ENCODE measurements at places on chromosomes 12 and 14. TPM values are rescaled to one million over a fixed set of nuclear protein-coding genes. Genes with fewer than 3 reads are reported as not detected.

GRCh38 chr12:11085419-11085818 is 6.7 kb downstream of the TAS2R43 start:
- peak overlapping the region; percentile 34 for H3K27ac ChIP-seq
- no peak for DNase-seq
- peaks cover 13% of the 10 kb centered on the region for H3K36me3 ChIP-seq
- no peak overlapping the region for H3K4me3 ChIP-seq
- peaks cover 7% of the 10 kb centered on the region for H3K4me1 ChIP-seq

GRCh38 chr12:24462946-24463345 is 486.0 kb downstream of the BCAT1 start:
- H3K4me1 ChIP-seq, result no peaks in the 10 kb centered on the region
- DNase-seq, result no peak
- peaks cover 3% of the 10 kb centered on the region for H3K27me3 ChIP-seq
- H3K36me3 ChIP-seq, result no peaks in the 10 kb centered on the region
- H3K27ac ChIP-seq, result no peak overlapping the region

DNA sequence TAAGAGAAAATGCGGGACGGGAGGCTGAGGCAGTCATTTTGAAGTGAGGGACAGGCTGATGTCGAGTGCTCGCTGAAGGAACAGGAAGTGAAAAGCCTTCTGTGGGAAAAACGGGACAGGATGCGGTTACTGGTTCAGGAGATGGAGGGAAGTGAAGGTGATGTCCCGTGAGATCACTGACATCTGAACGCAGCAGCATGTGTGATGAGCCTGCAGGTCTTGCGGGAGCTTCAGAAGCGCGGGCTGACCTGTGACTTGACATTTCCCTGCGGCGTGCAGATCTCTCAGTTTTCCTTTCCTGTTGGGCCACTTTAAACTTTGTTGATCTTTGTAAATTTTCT is 77.8 kb downstream of the DDX51 start:
- H3K4me1 ChIP-seq, result peaks cover 18% of the 10 kb centered on the region
- no peaks in the 10 kb centered on the region for H3K27me3 ChIP-seq
- H3K36me3 ChIP-seq, result peaks cover 46% of the 10 kb centered on the region
- peak overlapping the region; percentile 71 for H3K27ac ChIP-seq
- H3K4me3 ChIP-seq, result peak overlapping the region; percentile 73
- DNase-seq, result peak; percentile 44

- H3K4me1 ChIP-seq, result peaks cover 72% of the 10 kb centered on the region
- H3K4me3 ChIP-seq, result peak overlapping the region; percentile 41
- H3K27ac ChIP-seq, result peak overlapping the region; percentile 78
- H3K36me3 ChIP-seq, result peaks cover 30% of the 10 kb centered on the region
Observed at GRCh38 chr14:24313913-24314312, 2.6 kb downstream of the LTB4R start.

Gene KRT77
- not detected for total RNA-seq

DNA sequence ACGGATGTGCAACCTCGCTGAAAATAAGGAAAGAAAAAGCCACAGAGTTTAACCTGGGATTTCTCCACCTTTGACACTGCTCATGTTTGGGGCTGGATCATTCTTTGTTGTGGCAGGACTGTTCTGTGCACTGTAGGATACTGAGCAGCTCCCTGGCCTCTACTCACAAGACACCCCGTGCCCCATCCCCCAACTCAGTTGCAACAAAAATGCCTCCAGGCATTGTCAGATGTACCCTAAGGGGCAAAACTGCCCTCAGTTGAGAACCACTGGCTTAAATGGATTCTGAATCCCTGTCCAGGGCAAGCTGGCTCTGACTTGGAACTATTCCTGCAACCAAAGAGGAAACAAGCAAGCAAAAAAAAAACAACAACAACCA is 2.1 kb downstream of the GLTP start:
- H3K4me3 ChIP-seq, result peak overlapping the region; percentile 95
- peaks cover 2% of the 10 kb centered on the region for H3K27me3 ChIP-seq
- H3K36me3 ChIP-seq, result no peaks in the 10 kb centered on the region
- H3K27ac ChIP-seq, result no peak overlapping the region
- peaks cover 33% of the 10 kb centered on the region for H3K4me1 ChIP-seq

- no peak overlapping the region for H3K27ac ChIP-seq
- H3K36me3 ChIP-seq, result peaks cover 7% of the 10 kb centered on the region
- no peak overlapping the region for H3K4me3 ChIP-seq
- peaks cover 14% of the 10 kb centered on the region for H3K4me1 ChIP-seq
- DNase-seq, result no peak
- H3K27me3 ChIP-seq, result no peaks in the 10 kb centered on the region
Observed at GRCh38 chr12:4353785-4354208, 25.7 kb downstream of the FGF23 start.

DNA sequence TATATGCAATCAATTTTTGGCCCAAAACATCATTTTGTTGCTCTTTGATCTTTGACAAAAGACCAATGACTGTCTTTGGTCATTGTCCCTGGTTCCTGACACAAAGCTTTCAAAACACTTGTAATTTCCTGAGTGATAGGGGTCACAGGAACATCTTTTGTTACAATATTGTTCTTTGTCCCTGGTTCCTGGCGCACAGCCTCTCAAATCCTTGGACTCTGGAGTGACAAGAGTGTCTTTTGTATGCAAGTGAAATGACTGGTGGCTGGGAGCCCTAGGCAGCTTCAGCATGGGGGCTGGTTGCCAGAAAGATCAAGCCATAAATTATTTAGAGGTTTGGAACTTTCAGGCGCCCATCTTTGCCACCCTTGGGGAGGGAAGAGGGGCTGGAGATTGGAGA is 53.9 kb downstream of the DNAH10 start:
- H3K27ac ChIP-seq, result no peak overlapping the region
- no peaks in the 10 kb centered on the region for H3K36me3 ChIP-seq
- H3K4me3 ChIP-seq, result no peak overlapping the region
- DNase-seq, result no peak

- H3K36me3 ChIP-seq, result no peaks in the 10 kb centered on the region
- H3K27me3 ChIP-seq, result peaks cover 51% of the 10 kb centered on the region
- no peaks in the 10 kb centered on the region for H3K4me1 ChIP-seq
- no peak for DNase-seq
- H3K4me3 ChIP-seq, result no peak overlapping the region
Observed at GRCh38 chr12:95784915-95785314, 5.6 kb downstream of the NTN4 start.

DNA sequence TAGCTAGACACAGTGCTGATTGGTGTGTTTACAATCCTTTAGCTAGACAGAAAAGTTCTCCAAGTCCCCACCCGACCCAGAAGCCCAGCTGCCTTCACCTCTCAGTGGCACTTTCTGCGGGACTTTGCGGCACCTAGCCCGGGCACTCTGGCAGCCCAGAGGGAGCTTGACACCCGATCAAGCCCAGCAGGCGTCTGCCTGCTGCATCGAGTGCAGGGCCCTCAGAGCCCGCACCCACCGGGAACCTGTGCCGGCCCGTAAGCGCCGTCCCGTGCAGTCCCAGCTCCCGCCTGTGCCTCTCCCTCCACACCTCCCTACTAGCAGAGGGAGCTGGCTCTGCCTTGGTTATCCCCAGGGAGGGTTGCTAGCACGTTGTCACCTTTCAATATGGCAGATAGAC is 631.0 kb upstream of the STXBP6 start:
- no peaks in the 10 kb centered on the region for H3K36me3 ChIP-seq
- no peak for DNase-seq
- no peak overlapping the region for H3K4me3 ChIP-seq

- H3K36me3 ChIP-seq, result no peaks in the 10 kb centered on the region
- H3K4me3 ChIP-seq, result no peak overlapping the region
- H3K27me3 ChIP-seq, result no peaks in the 10 kb centered on the region
- no peak for DNase-seq
- no peak overlapping the region for H3K27ac ChIP-seq
Observed at GRCh38 chr14:79306546-79306945, 904.8 kb downstream of the DIO2 start.

Gene RPL10L
- not detected for total RNA-seq

- no peak overlapping the region for H3K4me3 ChIP-seq
- no peak for DNase-seq
- peaks cover 18% of the 10 kb centered on the region for H3K27me3 ChIP-seq
- H3K36me3 ChIP-seq, result no peaks in the 10 kb centered on the region
- peaks cover 12% of the 10 kb centered on the region for H3K4me1 ChIP-seq
Observed at GRCh38 chr14:54767139-54767431, 135.5 kb downstream of the GCH1 start.

GRCh38 chr12:57726151-57726883 is 12.2 kb downstream of the AGAP2 start:
- no peaks in the 10 kb centered on the region for H3K27me3 ChIP-seq

Gene MMP14
- total RNA-seq, result 1.5 TPM

DNA sequence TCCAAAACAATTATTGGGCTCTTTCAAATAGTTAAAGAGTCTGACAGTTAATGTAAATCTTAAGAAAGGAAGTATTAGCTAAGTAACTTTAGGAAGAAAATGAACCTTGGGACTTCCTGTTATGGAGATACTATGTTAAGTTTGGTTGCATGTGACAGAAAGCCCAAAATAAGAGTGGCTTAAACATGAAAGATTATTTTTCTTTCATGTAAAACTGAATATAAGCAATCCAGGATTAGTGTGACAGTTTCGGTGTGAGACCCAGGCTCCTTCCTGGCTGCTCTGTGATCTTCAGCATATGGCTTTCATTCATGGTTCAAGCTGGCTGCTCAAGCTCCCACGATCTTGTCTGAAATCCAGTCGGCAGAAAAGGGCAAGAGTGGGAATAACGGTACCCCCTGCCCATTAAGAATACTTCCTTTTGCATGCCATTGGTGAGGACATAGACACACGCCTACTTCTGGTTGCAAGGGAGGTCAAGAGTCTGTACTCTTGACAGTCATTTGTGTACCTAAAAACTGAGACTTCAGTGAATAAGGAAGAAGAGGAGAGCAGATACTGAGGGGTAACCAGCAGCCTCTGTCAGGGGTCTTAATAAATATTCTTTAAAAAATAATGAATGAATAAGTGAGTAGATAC is 2.2 kb upstream of the RPAP3 start:
- H3K4me3 ChIP-seq, result peak overlapping the region; percentile 73
- no peak overlapping the region for H3K27ac ChIP-seq
- peaks cover 54% of the 10 kb centered on the region for H3K4me1 ChIP-seq
- peaks cover 2% of the 10 kb centered on the region for H3K27me3 ChIP-seq
- H3K36me3 ChIP-seq, result peaks cover 10% of the 10 kb centered on the region

Gene AHNAK2
- total RNA-seq, result 0.02 TPM

GRCh38 chr12:92253301-92253700 is 107.7 kb upstream of the BTG1 start:
- H3K27me3 ChIP-seq, result no peaks in the 10 kb centered on the region
- H3K4me1 ChIP-seq, result peaks cover 6% of the 10 kb centered on the region
- H3K4me3 ChIP-seq, result no peak overlapping the region
- no peak for DNase-seq
- peaks cover 4% of the 10 kb centered on the region for H3K36me3 ChIP-seq

DNA sequence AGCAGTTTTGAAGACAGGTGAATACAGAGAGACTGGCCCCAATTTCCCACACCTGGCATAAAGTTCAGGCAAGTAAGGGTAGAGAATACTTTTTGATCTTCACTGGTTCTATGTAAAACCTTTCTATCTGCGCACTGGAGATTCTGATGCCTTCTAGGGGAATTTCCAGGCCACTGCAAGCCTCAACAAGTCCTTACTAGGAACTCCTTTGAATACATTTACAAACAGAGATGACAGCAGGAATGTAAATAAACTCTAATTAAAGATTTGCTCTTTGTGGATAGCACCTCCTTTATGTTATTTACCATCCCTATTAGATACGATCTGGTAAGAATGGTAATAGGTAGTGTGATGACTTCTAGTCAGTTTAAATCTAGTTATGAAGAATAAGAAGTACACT is 69.2 kb downstream of the NTN4 start:
- DNase-seq, result no peak
- H3K27ac ChIP-seq, result no peak overlapping the region
- H3K4me1 ChIP-seq, result no peaks in the 10 kb centered on the region
- no peaks in the 10 kb centered on the region for H3K36me3 ChIP-seq
- no peak overlapping the region for H3K4me3 ChIP-seq

DNA sequence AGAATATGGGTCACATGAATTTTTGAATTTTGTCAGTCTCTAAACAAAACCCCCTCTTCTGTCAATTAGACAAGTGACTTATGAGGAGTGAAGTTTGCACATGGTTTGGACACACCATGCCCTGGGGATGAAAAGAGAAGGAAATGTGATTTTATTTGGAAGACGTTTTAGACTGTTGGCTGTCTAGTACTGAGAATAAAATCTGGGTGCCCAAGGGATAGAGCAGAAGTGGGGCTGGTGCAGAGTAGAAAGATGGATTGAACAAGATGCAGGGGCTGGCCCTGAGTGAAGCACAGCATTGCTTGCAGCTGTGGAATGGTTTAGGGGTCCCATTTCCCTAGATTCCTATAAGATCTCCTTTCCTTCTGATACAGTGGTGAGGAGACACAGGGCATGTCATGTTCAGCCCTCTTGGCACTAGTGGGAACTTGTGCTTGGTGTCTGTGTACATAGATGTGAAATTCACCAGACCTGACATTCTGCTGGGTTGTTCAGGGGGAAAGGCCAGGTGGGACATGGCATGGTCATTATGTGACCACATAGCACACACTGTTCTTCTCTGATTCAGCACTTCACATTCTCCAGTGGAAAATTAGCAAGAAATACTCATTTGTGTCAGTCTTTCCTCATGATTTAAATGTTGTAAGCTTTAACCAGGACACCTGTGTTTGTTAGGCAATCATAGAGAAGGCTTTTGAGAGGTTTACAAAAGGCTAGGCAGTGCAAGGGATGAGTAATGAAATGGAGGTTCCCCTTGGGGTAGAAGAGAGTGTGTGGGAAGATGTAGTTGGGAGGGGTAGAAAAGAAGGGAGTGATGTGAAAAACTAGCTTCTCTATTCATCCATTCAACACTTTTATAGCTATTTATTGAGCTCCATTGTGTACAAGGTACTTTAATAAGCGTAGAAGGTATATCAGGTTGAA is 202.3 kb upstream of the IGF1 start:
- no peak overlapping the region for H3K27ac ChIP-seq
- no peaks in the 10 kb centered on the region for H3K36me3 ChIP-seq
- no peak for DNase-seq
- H3K27me3 ChIP-seq, result peaks cover 4% of the 10 kb centered on the region

Gene CCDC197
- total RNA-seq, result not detected

GRCh38 chr12:131606218-131606901 is 104.5 kb upstream of the SFSWAP start:
- H3K27ac ChIP-seq, result peak overlapping the region; percentile 73
- H3K4me3 ChIP-seq, result peak overlapping the region; percentile 17
- no peak for DNase-seq
- no peaks in the 10 kb centered on the region for H3K27me3 ChIP-seq

GRCh38 chr14:20610002-20610765 is 19.0 kb upstream of the RNASE12 start:
- peak; percentile 62 for DNase-seq
- no peaks in the 10 kb centered on the region for H3K4me1 ChIP-seq
- no peak overlapping the region for H3K27ac ChIP-seq
- no peaks in the 10 kb centered on the region for H3K27me3 ChIP-seq
- H3K4me3 ChIP-seq, result no peak overlapping the region
- no peaks in the 10 kb centered on the region for H3K36me3 ChIP-seq

GRCh38 chr12:131055093-131055465 is 101.4 kb downstream of the ADGRD1 start:
- no peak overlapping the region for H3K4me3 ChIP-seq
- peaks cover 8% of the 10 kb centered on the region for H3K27me3 ChIP-seq
- no peak overlapping the region for H3K27ac ChIP-seq
- no peaks in the 10 kb centered on the region for H3K4me1 ChIP-seq
- DNase-seq, result no peak

Gene LRIG3
- not detected for total RNA-seq

- H3K4me3 ChIP-seq, result no peak overlapping the region
- H3K27ac ChIP-seq, result no peak overlapping the region
- no peaks in the 10 kb centered on the region for H3K4me1 ChIP-seq
Observed at GRCh38 chr12:78835493-78835892, 29.1 kb upstream of the SYT1 start.

Gene EGLN3
- total RNA-seq, result 11.2 TPM

- no peak overlapping the region for H3K4me3 ChIP-seq
- no peaks in the 10 kb centered on the region for H3K27me3 ChIP-seq
- no peak for DNase-seq
- H3K4me1 ChIP-seq, result no peaks in the 10 kb centered on the region
- H3K27ac ChIP-seq, result no peak overlapping the region
Observed at GRCh38 chr12:128180166-128180565, 86.8 kb upstream of the TMEM132C start.
